ENCODE measurements at places on chromosomes 7 and 10.

- no peak for DNase-seq
These were observed 342.6 kb upstream of the LRGUK start for GRCh38 chr7:133784486-133785001.

DNA sequence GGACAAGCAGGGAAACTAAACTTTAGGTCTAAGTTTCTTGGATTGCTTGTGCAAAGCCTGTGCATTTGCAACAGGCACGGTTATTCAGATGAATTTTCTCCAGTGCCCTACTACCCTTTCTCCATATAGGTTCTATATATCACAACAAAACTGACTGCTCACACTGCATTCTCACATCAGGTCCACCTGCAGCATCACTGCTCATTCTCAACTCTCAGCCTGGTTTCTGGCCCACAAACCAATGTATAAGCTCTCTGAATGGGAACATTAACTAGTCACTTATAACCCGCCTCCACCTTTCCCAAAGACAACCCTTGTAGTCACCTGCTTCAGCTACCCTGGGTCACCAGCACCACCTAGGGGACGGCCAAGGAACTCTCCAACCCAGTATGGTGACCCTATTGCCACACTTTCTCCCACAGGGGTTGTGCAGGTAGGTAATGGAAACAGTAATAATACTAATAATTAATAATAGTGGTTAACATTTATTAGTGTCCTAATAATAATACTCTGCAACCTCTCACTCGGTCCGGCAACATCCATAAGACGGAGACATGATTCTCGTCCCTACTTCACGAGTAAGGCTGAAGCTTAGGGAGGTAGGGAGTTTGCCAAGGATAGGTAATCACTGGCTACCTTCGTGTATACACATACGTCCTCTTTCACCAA is 97.3 kb downstream of the CLEC2L start:
- peak; percentile 52 for DNase-seq

DNA sequence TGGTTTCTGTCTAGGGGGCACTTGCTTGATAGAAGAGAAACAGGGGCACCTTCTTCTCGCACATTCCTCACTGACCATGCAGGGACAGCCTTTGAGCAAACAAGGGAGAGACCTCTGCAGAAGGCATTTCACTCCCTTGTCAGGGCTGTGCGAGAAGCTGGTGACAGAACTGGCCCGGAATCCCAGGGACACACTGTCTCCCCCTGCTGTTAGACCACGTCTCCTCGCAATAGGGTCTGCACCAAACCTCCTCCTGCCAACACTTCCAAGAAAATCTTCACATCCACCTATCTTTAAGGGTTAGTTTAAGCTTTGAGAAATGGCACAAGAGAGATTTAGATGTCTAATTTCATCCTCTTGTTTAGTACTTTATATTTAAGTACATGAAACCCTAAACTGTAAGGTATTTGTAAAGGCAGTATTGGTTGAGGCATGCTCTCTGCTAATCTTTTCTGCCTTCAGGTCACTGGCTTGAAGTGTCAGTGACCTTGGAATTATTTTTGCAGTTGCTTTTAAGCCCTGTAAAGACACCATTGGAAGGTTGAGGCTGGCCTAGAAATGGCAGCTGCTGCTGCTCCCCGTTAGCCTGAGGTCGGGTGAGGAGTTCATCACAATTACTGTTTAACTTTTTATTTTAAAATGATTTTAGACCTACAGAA is 37.0 kb downstream of the RBM20 start:
- peak; percentile 17 for DNase-seq

DNA sequence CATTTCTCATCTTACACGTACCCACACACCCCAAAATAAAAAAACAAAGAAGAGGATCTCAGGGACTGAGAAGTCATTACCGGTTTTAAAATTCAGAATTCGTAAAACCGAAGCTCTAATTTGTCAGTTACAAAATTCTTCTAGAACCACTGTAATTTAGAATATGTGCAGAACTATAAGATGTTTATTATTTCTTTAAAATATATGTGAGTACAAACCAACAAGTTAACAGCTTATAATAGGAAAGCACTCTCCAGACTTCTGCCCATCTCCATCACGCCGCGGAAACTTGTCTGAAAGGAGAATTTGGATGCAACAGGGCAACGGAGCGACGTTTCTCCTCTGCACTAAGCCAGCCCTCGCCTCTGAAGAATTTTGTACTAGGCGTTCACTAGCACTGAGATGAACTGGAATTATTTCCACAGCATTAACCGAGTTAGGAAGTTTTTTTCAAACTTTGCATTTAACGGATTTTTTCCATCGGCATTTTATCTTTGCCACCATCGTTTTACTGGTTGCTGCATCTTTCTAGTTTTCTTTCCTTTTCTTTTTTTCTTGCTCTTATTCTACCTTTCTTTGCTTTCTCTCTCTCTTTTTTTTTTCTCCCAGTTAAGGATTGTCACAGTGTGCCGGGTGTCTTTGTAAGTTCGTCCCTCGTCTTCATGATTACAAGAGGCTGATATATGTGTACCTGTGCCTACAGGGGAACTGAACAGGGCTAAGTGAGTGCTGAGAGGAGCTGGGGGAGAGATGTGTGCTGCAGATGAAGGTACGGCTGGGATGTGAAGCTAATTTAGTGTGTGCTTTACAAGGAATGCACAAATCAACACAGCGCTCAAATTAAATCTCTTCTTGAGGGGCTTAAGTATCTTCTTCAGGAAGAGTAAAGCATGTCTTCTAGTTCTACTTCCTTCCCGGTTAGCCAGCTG is 295.9 kb upstream of the NFE2L3 start:
- DNase-seq, result no peak

DNA sequence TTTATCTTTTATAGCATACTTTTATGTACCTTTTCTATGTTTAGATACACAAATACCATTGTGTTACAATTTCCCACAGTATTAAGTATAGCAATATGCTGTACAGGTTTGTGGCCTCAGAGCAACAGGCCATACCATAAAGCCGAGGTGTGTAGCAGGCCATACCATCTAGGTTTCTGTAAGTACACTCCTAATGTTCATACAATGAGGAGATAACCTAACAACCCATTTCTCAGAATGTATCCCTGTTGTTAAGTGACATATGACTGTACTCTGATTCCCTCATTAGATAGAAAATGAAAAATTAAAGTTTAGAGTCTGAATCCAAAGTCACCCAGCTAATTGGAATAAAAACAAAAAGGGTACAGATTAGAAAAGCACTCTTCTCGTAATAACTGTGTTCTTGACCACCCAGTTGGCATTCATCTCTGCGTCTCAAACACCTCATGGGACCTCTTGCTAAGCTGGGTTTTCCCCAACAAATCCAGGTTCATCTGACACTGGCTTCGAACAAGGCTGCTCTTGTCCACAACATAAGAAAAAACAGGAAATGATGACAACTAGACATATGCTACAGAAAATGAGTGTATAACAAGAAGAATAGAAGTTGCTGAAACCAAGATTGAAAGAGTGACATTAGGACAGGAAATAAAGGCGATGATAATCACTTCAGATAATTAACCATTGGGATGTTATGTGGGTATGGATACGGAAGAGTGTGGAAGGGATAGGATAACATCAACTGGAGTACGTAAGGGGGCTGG is 1.4 kb downstream of the NDUFB8 start:
- DNase-seq, result peak; percentile 60

DNA sequence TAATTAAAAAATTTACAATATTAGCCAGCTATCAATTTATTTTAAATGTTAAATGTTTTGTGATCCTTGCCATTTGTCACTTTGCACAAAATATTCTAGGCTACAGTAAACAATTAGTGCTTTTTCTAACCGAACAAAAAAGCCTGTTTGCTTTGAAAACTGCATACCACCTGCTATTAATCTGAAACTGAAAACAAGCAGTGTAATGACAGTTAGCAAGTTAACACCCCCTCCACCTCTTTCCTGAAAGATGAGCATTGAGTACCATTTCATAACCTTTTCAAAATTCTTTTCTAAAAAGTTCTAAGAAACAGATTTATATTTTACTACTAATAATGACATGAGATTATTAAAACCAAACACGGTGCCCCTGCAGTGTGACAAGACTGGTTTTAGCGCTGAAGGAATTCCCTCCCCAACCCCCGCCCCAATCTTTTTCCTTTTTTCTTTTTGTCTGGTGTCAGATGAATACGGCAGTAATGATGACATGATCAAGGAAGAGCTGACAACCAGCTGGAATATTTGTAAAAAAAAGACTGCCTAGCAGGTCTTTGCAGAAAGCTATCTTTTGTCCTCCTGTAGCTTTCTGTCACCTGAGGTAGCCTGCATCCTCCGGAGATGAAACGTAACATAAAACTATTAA is 175.6 kb downstream of the CHCHD3 start:
- no peak for DNase-seq

DNA sequence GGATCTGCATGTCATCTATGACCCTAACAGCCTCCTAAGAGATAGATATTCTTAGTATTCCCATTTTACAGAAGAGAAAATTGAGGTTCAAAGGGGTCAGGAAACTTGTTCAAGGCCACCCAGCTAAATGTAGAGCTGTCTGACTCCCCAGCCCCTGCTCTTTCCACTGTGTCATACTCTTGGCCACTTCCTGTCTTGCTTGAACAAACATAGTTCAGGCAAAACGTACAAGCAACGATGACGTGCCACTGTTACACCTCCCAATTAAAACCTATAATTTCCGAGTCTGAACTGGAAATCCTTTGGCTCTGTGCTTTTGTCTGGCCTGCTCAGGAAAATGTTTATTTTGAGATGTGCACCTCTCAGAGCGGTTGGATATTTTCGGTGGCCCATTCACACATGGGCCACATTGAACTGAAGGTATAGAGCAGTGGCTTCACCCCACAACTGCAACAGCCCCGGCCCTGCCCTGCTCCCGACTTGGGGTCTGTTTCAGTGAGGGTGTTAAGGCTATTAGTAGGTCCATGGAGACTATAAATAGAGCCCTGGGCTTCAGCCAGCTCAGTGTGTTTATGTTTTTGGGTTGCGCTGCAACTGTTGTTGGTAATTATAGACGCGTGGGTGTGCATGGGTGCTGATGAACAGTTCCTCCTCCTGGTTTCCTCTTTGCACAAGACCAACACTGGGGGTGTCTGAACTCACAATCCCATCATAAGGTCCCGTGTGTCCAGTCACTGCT is 172.3 kb upstream of the ADO start:
- DNase-seq, result peak; percentile 75

GRCh38 chr7:129480674-129481363 is 21.5 kb upstream of the SMKR1 start:
- DNase-seq, result no peak

DNA sequence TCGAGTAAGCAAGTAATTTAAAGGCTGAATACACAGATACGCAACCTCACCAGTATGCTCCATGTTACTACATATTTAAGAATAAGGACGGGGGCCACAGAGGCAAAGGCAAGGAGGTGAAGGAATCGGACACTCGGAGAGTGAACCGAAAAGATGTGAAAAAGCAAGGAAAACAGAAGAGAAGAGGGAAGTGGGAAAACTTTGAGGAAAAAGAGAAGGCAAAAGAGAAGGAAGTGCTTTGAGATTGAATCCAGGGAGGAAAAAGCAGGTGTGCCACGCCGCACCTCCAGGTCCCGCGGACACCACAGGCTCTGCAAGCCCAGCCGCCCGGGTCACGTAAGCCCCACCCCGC is 367 bp upstream of the AVL9 start:
- DNase-seq, result no peak
